ENCODE measurements at places on chromosomes 6 and 20. TPM values are rescaled to one million over a fixed set of nuclear protein-coding genes. Genes with fewer than 3 reads are reported as not detected.

GRCh38 chr20:58526411-58526810 lies 11.2 kb upstream of the APCDD1L start:
- DNase-seq: no peak

Gene DSP
- 33.9 TPM for total RNA-seq

DNA sequence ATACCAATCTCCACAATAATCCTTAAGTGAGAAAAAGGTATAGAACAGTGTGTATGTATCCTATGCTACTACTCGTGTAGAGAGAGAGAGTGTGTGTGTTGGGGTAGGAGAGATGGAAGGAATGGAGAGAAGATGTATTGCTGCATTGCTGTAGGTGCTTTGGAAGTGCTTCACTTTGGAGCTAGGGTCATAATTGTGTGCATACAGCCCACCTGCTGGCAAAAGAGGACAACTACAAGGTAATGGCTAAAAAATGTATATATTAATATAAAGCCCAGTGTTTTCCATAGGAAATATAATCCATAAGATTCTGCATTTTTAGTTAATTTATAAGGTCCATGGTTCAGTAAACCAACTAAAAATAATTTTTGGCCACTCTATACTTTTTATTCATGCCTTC lies 36.1 kb downstream of the SERAC1 start:
- no peak for DNase-seq

DNA sequence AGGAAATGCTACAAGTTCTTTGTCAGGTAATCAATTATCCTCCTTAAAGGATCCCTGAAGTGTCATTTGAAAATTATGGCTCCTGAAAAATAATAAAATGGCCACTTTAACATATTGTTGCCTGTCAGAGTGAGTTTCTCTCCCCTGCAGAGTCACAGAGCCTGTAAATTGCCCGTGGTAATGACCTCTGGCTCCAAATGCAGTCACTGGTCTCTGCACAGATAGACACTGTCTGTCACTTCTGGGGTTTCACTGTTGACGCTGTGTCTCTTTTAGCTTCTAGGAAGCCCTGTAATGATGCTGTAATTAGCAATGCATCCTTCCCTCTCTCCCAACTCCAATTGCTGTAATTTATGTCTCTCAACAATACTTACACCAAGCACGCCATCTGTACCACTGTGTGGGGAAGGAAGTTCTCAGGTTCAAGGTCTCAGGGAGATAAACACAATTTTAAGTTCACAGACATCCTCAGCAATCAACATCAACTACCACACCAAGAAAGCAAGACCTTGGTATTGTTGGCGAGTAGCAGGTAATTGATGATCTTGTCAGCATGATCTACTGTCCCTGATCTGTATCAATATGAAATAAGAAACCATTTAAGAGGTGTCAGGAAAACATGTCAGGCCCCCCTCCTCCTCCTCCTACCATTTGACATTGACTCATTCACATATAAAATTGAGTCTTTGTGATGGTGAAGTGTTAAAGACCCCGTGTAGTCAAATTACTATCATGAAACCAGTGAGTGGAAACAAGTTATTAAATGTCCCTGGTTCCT lies 91.2 kb upstream of the SULF2 start:
- DNase-seq: no peak

Gene FRK
- 0.10 TPM for total RNA-seq

Gene LY6G6C
- total RNA-seq: not detected

Gene SLC22A2
- total RNA-seq: 0.42 TPM

Gene FAM83D
- total RNA-seq: 82.9 TPM

GRCh38 chr6:71411882-71412281 lies 123.3 kb downstream of the OGFRL1 start:
- no peak for DNase-seq

GRCh38 chr20:37384683-37385174 lies 38.8 kb downstream of the SRC start:
- DNase-seq: peak; percentile 97

DNA sequence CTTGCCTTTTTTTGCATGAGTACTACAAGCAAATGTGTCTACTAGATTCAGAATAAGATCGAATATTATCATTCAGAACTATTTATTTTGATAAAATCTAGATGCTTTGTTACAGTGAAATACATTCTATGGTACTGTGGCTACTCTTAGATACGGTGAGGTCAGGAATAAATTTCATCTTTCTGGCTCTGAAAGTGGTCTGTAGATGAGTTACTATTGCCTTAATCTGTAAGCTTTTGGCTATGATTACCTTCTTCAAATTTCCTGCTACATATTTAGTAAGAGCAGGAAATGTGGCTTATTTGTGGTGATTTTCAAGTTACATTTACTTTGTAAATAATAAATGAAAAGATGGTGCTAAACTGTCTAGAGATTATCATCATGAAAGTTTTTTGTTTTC lies 50.0 kb downstream of the SCAF8 start:
- DNase-seq: no peak

Gene RGS17
- total RNA-seq: 3.8 TPM

DNA sequence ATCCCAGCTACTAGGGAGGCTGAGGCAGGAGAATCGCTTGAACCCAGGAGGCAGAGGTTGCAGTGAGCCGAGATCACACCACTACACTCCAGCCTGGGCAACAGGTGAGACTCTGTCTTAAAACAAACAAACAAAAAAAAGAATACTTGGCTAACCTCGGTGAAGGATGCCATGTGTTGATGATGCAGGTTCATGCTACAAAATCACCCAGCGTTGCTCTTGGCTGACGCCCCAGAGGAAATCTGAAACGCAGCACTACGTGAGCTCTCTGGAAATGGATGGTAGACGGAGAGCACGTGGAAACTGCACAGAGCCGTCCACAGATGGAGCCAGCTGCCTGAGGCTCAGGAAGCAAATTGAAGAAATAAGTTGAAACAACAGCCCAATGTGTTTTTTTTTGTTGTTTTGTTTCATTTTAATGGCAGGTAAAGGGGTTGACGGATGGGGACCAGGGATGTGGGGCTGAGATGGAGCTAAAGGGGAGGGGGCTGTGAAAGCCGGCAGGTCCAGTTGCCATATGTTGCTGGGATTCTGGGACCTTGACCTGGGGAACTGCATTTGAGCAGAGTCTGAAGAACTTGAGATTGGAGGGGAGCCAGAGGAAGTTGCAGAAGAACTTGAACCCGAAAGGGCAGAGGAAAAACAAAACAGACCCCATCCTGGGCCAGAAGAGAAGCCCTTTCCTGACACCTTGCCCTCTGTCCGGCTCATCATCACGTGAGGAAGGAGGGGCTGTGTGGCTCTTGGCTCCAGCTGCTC lies 12.8 kb upstream of the MANBAL start:
- DNase-seq: no peak

GRCh38 chr6:153125032-153125431 lies 6.0 kb downstream of the RGS17 start:
- DNase-seq: no peak

DNA sequence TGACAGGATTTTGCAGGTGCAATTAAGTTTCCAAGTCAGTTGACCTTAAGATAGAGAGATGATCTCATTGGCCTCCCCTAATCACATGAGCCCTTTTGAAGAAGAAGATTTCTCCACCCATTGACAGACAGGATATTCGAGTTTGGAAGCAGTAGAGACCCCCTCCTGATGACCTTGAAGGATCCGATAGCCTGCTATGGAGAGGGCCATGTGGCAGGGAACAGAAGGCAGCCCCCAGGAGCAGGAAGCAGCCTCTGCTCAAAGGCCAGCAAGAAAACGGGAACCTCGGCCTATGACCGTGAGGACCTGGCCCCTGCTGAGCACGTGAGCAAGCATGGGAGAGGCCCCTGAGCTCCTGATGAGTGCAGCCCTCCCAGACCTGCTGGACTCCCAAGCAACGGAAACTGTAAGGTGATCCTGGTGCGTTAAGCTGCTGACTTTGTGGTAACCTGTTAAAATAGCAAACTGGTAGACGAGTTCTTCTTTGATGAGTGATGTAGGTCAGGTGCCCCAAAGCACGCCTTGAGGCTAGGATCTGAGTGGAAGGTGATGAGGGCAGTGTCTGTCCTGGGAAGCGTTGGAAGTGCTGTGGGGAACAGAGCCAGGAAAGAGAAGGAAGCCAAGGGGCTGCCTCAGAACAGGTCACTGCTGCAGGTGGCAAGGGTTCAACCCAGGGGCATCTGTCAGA lies 18.5 kb upstream of the TUBB2A start:
- DNase-seq: no peak

Gene RPP40
- total RNA-seq: 13.5 TPM

GRCh38 chr6:87281426-87281825 lies 41.0 kb upstream of the SMIM8 start:
- DNase-seq: no peak

Gene PDE10A
- 1.6 TPM for total RNA-seq

Gene DCDC2
- total RNA-seq: 0.18 TPM

Gene MCHR2
- not detected for total RNA-seq

Gene POU5F1
- total RNA-seq: 4,433 TPM

DNA sequence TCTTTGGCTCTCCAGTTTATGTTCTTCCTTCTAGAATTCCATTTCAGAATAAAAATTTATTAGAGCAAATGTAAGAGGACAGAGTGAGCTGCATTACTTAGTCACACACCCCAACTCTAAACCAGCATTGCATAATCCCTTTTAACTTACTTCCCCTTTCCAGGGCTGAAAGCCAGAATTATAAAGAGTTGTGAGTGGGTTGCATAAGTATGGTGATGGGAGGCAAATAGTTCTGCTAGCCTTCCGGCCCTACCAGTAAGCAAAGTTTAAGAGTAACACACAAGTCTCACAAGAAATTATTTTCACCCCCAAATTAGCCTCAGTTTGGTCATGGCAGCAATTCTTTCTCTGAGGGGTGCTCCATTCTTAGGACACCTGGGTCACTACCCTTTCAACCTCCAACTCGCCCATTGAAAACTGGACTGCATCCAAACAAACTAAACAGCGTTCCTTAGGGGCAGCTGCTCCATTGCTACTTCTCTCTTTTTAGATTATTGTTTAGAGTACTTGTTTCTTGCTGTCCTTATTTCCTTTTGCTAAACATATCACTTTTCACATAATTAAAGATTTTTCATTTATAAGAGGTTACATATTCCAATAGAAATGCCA lies 1.6 kb downstream of the KIAA0408 start:
- no peak for DNase-seq

Gene ADTRP
- not detected for total RNA-seq

Gene CCR6
- total RNA-seq: not detected

Gene TRIM40
- not detected for total RNA-seq

DNA sequence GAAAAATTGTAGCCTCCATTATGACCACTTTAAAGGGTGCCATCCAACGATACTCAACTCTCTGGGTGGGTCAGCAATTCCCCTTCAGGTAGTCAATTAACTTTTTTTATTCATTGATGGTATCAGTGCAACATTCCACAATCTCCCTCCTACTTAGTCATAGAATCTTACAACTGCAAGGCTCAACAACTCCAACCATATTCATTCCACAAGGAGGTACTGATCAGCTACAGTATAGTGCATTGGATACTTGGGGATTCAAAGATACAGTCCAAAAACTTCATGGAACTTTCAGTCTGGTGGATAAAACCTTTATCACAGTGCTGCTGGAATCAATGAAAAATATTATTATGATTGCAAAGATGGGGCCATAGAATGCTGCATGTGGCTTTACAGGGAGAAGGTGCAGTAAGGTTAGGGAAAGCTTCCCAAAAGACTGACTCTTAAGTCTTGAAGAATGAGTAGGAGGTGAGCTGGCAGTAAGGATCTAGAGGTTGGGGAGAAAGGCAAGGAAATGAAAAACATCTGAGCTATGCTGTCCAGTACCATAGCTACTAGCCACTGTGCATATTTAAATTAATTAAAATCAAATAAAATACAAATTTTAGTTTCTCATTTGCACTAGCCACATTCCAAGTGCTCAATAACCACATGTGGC lies 314.7 kb upstream of the PRDM1 start:
- no peak for DNase-seq

Gene TSPO2
- not detected for total RNA-seq

GRCh38 chr6:121160276-121160675 lies 174.0 kb downstream of the TBC1D32 start:
- no peak for DNase-seq

Gene OVOL2
- 7.8 TPM for total RNA-seq

DNA sequence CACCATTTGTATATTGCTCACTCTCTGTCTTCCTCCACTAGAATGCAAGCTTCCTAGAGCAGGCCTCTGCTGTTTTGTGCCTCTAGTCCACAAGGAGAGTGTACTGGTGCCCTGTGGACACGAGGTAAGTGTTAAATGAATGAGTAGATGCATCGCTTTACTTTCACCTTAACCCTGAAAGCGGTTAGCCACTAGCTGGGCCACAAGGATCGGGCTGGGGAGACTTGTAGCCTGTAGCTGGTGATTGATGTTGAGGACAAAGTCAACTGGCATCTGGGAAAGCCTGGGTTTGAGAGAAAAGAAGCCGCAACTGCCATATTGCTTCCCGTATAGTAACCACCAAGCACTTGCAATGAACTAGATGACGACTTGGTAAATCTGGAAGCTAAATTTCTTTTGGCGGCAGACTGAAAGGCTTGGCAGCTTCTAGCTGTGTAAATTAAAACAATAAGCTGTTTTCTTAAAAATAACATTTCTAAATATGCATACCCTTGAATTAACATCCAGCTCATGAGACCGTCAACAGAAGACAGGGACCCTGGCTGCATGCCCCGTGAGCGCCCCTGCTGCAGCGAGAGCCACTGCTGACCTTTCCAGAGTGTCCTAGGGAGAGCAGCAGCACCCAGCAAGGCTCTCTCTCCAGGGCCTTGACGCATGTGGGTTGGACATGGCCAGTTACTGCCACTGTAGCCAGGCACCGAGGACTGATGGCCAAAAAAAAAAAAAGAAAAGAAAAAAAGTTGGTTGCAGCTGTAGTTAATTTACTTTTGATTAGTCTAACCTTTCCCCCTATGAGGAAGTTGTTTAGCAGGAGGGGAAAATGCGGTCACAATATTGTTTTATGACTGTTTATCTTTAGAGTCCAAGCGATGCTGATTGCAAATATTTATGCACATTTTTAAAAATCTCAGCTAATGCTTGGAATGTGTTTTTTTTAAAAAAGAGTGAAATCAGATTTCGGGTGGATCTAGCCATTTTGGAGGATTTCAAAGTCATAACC lies 315.1 kb downstream of the TFAP2C start:
- no peak for DNase-seq

Gene TMC2
- total RNA-seq: not detected

DNA sequence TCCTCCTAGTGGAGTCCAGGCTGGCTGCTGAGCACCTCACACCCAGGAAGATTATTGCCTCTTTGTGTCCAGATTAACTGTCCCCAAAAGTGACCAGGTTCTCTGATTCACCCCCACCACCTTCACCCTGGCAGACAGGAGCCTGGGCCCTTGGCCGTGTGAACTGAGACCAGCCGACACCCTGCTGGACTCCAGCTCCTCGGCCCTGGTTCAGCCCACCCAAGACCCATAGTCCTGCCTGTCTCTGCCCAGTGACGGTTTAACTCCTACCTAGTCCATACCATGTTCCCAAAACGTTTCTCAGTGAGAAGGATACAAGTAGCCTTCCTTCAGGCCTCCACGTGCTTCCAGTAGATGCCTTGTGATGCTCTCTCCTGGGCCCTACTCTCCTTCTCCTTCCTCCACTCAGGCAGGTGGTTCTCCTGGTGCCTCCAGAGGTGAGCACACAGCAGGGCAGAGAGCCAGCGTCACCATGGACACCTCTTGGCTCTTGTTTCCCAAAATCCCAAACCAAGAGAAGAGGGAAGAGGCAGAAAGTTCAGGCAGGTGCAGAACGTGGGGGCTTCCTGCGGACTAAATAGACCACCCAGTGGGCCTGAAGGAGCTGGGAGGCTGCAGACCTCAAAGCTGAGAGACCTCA lies 134.4 kb upstream of the CST7 start:
- DNase-seq: no peak

- DNase-seq: no peak
Observed at GRCh38 chr20:17836303-17836861, 132.2 kb downstream of the SNX5 start.

GRCh38 chr20:24545168-24545567 lies 75.7 kb downstream of the SYNDIG1 start:
- DNase-seq: no peak
